ENCODE measurements at places on chromosomes 5 and 9. TPM values are rescaled to one million over a fixed set of nuclear protein-coding genes. Genes with fewer than 3 reads are reported as not detected.
A peak's percentile ranks its signal among the peaks of the same experiment; 100 is the strongest.

GRCh38 chr5:95631991-95632675 lies 12.2 kb downstream of the GPR150 start:
- H3K27ac ChIP-seq = no peak overlapping the region
- H3K36me3 ChIP-seq = no peaks in the 10 kb centered on the region
- H3K4me1 ChIP-seq = no peaks in the 10 kb centered on the region
- DNase-seq = no peak
- H3K27me3 ChIP-seq = no peaks in the 10 kb centered on the region

DNA sequence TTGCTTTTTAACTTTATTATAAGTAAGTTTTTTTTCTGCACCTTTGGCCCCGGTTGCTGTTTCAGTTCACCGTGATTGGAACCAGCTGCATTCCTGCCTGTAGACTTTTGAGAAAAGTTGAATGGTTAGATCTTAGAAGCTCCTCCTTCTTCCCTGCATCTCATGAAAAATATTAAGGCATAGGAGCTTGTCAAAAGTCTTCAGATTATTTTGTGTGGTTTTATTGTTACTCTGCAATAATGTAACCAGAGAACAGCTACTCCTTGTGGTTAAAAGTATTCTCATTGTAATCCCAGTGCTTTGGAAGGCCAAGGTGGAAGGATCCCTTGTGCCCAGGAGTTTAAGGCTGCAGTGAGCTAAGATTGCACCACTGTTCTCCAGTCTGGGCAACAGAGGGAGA lies 3.3 kb upstream of the SLC2A8 start:
- DNase-seq = no peak
- no peaks in the 10 kb centered on the region for H3K27me3 ChIP-seq
- no peak overlapping the region for H3K4me3 ChIP-seq
- no peaks in the 10 kb centered on the region for H3K36me3 ChIP-seq
- no peaks in the 10 kb centered on the region for H3K4me1 ChIP-seq
- no peak overlapping the region for H3K27ac ChIP-seq

The MRPL41 gene
- total RNA-seq = 35.9 TPM

DNA sequence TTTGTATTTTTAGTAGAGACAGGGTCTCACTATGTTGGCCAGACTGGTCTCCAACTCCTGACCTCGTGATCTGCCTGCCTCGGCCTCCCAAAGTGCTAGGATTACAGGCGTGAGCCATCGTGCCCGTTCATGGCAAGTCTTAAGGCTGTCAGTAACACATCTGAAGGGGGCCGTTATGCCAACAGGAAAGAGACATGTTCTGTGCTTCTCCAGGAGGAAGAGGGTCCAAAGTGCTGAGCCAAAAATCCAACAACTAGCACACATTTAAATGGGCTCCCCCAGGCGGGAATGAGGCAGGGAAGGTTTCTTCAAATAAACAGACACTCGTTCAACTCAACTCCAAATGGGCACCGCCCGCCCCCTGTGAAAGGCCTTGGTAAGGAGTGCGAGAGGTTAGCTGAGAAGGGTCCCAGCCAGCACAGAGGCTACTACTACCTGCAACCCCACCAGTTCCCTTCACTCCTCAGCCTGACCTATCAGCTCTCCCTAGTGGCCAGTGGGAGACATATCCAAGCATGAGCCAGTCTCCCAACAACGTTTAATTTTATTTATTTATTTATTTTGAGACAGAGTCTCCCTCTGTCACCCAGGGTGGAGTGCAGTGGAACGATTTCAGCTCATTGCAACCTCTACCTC lies 84.1 kb upstream of the DMRT1 start:
- DNase-seq = peak; percentile 50
- H3K4me1 ChIP-seq = no peaks in the 10 kb centered on the region
- no peaks in the 10 kb centered on the region for H3K36me3 ChIP-seq

The TRPM6 gene
- total RNA-seq = 2.9 TPM

GRCh38 chr5:139402561-139403158 lies 1.2 kb downstream of the SPATA24 start:
- no peaks in the 10 kb centered on the region for H3K27me3 ChIP-seq
- no peak for DNase-seq
- H3K4me1 ChIP-seq = peaks cover 3% of the 10 kb centered on the region
- H3K27ac ChIP-seq = peak overlapping the region; percentile 86

- no peak for DNase-seq
- peaks cover 10% of the 10 kb centered on the region for H3K4me1 ChIP-seq
- no peaks in the 10 kb centered on the region for H3K36me3 ChIP-seq
- no peak overlapping the region for H3K4me3 ChIP-seq
- peaks cover 7% of the 10 kb centered on the region for H3K27me3 ChIP-seq
- no peak overlapping the region for H3K27ac ChIP-seq
Observed at GRCh38 chr5:73379435-73379834, 69.1 kb downstream of the FOXD1 start.

The ESM1 gene
- total RNA-seq = not detected

The CDO1 gene
- total RNA-seq = 33.9 TPM

Data from uterus (tissue), 4 donors.